ENCODE measurements at places on chromosomes 16 and 17.
A peak's percentile ranks its signal among the peaks of the same experiment; 100 is the strongest.

DNA sequence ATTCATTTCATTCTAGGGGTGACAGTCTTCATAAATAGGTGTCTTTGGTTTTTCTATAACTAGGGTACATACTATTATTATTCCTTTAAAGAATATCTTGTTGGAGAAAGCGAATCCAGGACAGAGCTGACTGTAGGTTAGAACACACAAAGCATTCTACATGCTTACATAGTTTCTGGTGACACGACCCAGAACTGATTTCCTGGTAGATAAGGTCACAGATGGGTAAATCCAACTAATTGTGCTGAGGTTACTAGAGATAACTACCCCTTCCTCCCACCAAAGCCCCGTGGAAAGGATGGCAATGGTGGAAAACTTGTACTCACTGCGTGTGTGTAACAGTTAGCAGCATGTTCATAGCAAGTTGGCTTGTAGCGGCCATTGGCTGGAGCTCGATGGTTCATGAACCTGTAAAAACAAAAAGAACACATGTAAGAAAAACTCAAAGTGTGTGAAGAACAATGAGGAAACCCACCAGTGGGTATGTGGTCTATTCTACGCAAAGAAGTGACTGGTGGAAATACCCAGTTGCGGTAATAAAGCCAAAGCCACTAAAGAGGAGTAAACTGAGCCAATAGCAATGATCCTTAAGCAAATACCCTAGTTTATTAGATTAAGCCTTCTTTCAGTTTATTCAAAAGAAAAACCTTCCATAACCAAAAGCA lies 7.7 kb downstream of the MMD start:
- DNase-seq = no peak

DNA sequence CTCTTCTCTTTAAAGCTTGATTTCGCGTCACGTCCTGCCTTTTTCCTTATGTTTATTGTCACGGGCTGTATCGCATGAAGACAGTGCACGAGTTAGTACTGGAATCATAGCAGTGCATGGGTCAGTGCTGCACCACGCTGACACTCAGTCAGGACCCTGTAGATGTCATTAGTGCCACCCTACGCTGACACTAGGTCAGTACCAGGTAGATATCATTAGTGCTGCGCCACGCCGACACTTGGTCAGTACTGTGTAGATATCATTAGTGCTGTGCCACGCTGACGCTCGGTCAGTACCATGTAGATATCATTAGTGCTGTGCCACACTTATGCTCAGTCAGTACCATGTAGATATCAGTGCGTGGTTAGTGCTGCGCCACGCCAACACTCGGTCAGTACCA lies 106.2 kb upstream of the ZNF469 start:
- no peak for DNase-seq

DNA sequence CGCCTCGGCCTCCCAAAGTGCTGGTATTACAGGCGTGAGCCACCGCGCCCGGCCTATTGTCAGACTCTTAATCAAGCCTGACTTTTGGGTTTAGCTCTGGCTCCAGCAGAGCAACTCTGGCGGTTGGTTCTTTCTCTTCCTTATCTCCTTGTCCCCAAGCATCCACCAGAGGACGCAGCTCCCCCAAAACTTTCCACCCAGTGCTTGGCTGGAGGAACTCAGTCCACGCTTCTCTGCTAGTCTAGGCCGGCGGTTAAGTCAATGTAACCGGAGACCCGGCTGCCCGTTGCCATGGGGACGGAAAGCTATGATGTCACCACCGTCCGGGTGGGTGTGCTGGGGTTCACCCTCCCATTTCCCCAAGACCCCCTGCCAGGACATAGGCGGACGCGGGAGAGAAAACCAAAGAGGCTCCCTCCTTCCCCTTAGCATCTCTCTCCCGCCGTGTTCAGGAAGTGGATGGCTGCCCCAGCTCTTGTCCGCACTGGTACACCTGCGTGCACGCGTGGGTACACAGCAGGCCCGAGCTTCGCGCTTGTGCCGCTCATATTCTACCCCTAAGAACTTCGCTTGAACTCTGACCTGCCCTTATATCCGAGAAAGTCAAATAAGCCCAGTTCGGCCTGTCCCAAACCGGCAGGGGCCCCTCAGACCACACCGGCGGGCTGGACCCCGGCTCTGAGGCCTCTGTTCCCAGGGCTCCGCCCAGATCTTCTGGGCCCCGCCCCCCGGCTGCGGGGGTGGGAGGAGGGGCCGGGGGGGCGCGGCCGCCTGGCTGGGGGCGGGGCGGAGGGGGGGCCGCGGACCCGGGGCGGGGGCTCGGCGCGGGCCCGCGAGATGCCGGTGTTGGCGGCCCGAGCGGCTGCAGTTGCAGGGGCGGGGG lies at the start of gene RND2:
Gene RND2 (plus strand): TSS at position 825 of the 883 bp plus-strand sequence. CDS start 117 bp downstream, outside the sequence.
- DNase-seq = peak; percentile 97

DNA sequence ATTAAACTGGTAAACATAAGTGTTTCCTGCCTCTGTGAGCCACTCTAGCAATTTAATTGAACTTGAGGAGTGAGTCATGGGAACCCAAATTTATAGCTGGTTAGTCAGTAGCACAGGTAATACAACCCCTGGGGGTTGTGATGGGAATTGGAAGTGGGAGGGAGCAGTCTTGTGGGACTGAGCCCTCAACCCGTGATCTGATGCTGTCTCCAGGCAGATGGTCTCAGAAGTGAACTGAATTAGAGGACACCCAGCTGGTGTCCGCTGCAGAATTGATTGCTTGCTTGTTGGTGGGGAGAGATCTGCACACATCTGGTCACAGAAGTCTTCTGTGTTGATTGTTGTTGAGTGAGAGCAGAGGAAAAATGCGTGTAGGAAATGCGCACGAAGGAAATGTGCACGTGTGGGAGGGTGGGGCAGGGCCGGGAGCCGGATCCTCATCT lies 7.7 kb upstream of the ST6GALNAC2 start:
- DNase-seq = no peak

GRCh38 chr17:45850011-45850410 lies 5.3 kb downstream of the SPPL2C start:
- DNase-seq = no peak

- no peak for DNase-seq
Observed at GRCh38 chr16:513950-514349, 13.6 kb upstream of the CAPN15 start.
